Retinal pigment epithelial cell (primary cell): ENCODE measurements at places on chromosomes 11 and 22.

DNA sequence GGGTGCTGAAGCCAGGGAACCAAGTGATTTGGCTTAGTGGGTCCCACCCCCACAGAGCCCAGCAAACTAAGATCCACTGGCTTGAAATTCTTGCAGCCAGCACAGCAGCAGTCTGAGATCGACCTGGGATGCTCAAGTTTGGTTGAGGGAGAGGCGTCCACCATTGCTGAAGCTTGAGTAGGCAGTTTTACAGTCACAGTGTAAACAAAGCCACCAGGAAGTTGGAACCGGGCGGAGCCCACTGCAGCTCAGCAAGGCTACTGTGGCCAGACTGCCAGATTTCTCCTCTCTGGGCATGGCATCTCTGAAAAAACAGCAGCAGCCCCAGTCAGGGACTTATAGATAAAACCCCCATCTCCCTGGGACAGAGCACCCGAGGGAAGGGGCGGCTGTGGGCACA lies 424.1 kb upstream of the TENM4 start:
- DNase-seq: no peak

GRCh38 chr11:71305041-71305440 lies 52.7 kb upstream of the SHANK2 start:
- no peak for DNase-seq

- DNase-seq: peak; percentile 96
These were observed 32.7 kb downstream of the P4HA3 start for GRCh38 chr11:74278721-74279161.

DNA sequence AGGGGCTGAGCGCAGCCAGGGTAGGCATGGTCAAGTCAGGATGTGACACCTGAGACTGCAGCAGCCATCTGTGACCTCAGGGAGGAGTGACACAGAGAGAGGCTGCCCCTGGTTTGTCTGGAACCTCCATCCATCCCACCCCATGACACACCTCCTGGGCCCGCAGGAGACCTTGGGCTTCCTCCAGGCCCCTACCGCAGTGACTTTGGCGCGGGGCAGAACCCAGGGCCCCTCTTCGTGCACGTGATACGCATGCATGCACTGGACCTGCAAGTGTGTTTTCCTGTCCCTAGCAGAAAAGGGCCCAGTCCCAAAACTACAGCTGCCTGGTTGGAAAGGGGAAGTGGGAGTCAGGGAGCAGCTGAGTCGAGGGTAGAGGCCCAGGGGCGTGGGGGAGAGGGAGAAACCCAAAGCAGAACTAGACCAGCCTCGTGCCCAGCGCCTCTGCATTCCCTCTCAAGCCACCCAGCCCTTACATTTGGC lies 7.9 kb upstream of the CYTH4 start:
- DNase-seq: no peak

- DNase-seq: no peak
These were observed 12.3 kb downstream of the TNRC6B start for GRCh38 chr22:40189997-40190396.

DNA sequence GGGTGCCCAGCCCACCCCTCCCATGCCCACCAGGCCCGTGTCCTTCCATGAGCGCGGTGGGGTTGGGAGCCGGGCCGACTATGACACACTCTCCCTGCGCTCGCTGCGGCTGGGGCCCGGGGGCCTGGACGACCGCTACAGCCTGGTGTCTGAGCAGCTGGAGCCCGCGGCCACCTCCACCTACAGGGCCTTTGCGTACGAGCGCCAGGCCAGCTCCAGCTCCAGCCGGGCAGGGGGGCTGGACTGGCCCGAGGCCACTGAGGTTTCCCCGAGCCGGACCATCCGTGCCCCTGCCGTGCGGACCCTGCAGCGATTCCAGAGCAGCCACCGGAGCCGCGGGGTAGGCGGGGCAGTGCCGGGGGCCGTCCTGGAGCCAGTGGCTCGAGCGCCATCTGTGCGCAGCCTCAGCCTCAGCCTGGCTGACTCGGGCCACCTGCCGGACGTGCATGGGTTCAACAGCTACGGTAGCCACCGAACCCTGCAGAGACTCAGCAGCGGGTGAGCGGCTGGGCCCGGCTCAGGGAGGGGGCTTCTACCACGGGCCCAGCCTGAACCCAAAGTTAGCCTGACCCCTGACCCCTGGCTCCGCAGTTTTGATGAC lies 3.0 kb downstream of the PKP3 start:
- no peak for DNase-seq

DNA sequence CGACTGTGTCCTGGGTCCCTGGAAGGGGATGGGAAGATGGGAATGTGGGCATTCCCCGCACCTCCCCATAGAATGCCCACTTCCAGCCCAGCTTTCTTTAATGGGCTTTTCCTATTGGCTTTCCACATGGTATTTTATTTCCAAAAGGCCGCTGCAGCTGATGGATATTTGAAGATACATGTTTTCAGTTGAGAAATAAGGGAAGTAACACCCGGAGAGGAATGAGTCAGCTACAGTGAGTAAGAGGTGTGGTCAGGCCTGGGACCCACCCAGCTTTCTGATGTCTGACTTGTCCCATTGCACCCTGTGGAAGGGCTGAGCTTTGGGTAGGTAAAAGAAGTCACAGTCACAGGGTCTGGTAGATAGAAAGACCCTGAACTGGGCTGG lies 476.9 kb downstream of the MIAT start:
- DNase-seq: peak; percentile 83
